ENCODE measurements at places on chromosomes 7 and 10.

DNA sequence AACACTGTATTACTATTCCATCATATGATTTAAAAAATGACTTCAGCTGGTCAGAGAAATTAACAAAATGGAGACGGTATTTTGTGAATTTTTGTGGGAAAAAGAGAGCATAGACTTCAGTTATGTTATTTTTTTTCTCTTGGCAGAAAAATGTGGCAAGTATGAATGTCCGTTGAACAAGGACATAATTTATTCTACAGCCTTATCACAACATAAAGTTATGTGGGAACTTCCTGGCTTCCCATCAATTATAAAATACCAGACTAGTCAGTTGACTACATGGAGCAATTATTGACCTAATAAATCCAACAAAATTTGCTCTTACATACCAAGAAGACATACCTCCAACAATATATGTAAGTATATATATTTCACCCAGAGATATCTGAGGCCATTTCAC lies 88.6 kb upstream of the PPP1R3A start:
- no peak for DNase-seq

DNA sequence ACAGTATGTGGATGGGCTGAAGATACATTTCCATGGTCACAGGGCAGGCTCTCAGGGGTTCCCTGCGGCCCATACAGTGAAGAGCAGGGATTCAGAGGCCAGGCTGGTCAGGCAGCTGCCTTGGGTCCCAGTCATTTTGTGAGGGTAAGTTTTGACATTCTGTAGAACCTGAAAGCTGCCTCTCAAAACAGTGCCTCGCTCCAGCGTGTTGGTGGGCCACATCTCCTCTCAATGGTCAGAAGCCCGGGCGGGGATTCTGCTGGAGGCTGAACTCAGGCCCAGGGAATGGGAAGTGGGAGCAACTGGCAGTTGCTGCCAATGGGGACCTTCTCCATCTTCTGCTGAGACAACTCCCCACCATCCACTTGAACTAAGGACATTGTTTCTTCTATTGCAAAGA lies 190.0 kb downstream of the PTPN20 start:
- no peak for DNase-seq

DNA sequence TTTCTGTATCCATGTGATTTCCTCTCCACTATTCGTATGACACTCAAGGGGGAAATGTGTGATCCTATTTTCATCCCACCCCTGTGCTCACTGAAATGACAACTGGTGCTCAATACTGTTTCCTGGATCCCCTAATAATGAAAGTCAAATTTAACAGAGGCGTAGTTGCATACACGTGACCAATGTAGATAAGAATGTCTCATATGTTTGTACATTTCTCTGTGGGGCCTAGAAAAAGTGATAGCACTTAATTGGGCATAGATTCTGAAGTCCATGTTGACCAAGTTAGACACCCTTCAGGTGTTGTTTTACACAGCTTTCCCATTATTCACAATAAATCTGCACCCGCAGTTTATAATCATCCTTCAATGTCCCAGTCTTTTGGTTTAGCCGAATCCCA lies 59.1 kb downstream of the JAZF1 start:
- peak; percentile 68 for DNase-seq

GRCh38 chr7:151060113-151060415 lies 675 bp downstream of the SLC4A2 start:
- no peak for DNase-seq

DNA sequence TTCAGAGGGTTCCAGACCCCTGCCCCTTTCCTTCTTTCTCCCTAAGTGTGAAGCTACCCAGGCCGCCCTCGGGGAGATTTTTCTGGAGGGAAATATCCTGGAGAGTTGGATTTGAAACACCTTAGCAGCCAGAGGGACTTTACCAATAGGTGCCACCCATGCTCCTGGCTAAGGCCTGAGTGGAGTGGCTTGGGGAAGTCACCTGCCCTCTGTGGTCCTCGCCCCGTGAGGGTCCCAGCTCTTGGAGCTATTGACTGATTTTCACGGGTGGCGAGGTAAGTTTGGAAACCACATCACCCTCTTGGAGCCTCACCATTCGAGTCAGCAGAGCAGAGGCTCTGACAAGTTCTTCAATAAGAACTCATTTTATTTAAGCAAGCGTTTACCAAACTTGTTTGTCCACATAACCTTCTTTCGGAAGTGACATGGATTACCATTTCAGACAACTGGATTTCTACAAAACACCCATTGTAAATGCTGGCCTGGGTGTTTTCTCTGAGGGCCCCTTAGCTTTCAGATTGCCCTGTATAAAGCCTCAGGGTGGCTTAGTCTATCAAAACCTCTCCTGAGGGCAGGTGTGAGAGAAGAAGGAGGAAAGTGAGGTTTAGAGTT lies 20.4 kb downstream of the AQP1 start:
- no peak for DNase-seq

DNA sequence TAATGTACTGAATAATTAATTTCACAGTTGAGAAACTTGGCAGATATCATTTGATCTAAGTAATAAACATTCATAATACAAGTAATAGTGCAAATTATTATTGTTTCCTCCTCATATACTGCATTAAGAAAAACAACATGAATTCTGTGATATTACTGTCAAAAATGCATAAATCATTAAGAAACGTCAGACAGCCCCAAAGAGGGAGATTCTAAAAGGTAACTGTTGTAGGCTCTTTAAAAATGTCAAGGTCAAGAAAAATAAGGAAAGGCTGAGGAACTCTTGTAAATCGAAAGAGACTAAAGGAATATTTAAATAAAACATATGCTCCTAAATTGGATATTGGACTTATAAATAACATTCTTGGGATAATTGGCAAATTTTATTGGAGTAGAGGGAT lies 67.9 kb downstream of the CABCOCO1 start:
- no peak for DNase-seq

DNA sequence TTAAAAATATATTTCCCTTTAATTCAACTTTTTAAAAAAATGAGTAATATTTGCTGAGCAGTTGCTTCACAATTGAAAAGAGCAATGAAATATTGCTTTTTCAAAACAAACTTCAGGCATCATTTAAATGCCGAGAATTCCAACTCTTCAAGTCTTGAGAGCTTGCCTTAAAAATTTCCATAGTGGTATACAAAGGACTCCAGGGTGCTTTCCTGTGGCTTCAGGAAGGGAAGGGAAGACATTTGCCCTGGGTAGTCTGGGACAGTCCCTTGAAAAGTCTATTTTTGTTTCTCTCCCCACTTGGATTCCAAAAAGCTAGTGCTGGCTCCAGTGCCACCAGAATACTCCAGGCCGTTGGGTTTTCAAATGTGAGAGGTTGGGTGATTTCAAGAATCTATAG lies 71.7 kb downstream of the HYCC1 start:
- no peak for DNase-seq

DNA sequence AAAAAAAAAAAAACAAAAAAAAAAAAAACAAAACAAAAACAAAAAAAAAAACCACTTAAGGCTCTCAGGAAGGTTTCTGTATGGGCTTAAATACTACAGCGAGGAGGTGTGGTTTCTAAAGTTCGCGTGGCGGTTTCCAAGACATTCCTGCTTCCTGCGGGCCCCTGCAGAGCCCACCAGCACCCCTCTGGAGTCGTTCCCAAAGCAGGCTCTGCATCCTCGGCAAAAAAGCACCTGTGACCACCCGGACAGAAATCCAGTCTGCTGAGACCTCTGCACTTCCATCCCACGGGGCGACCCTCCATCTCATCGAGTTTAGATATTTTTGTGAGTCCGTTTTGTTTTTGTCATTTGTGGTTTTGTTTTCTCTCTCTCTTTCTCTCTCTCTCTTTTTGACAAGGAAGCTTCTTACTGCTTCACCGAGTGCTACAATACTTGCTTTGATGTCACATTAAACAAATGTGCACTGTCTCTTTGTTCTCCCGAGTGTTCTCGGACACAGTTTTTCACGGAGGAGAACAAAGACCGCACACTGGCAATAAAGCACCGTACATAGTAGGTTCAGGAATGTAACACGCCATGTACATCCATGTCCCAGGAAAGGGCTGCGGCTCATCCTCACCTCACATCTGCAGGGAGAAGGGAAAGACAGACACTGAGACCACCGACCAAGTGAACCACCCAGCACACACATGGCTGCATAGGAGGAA lies 21.5 kb downstream of the PDGFA start:
- DNase-seq, result no peak

DNA sequence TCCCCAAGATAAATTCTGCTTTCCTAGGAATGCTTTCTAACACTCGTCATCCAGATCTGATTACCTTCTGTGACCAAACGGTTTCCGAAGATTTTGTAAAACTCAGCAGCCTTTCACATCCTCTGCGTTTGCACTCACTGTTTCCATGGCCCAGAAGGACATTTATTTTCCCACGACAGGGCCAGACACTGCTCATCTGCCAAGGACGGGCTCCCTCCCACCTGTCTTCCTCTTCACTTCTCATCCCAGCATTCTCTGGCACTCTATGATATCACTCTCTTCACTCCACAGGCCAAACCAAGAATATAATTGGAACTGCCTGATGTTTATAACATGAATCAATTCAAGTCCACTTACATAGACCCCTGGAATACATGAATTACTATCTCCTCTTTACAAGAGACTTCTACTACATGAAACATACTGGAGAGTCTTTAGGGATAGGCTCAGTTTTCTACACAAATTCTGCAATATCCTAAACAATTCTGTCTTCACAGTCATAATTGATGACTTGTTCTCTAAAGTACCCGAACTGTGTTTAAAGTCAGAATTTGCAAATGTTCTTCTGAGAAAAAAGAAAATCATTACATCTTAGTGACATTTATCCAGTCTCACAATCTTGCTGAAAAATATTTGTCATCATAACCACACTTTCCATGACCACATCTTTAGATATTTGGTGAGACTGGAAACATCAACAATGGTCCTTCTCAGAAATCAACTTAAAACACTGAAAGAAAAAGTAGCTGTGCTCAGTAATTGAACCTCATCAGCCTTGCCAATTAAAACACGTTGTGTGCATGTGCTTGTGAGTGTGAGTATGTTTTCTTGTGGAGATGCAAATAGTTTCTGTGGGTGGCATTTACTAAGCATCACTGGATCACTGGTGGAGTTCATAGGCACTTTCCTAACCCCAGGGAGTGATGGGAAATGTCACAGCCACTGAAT lies 79.5 kb upstream of the PRSS58 start:
- DNase-seq, result no peak

- DNase-seq, result no peak
Observed at GRCh38 chr7:151349507-151349853, 7.9 kb downstream of the NUB1 start.

GRCh38 chr10:80168679-80169380 lies 36.3 kb downstream of the PLAC9 start:
- DNase-seq, result no peak

DNA sequence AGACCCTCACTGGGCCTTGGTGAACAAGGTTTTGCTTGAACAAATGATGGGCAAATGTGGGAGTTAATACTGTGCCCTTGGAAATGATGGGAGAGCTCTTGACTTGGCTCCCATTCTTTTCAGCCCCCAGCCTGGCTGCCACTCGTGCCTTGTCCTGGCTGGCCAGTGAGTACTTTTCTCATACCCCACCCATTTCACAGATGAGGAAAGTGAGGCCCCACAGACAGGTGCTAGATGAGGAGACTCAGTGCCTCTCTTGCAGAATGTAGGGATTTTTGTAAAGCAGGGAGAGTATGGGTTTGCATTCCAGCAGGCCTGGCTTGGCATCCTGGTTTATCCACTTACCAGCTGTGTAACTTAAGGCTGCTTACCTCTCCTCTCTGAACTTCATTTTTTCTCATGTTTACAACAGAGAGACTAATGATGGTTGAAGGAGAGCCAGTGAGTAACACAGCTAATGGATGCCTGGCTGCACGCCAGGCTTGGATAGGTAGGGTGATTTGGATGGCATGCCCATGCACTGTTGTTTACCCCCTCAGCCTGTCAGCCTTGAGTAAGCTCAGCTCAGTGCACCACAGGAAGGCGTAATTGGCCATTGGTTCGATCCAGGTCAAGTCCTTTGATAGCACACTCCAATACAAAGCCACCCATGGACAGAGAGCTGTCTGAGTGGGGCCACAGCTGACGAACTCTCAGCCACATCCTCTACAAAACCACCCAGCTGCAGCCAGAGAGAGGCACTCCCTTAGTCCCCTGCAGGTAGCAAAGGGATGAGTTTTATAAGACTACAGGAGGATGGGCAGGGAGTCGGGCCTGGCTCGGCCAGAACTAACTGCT lies 436.8 kb downstream of the RPS24 start:
- DNase-seq, result no peak

DNA sequence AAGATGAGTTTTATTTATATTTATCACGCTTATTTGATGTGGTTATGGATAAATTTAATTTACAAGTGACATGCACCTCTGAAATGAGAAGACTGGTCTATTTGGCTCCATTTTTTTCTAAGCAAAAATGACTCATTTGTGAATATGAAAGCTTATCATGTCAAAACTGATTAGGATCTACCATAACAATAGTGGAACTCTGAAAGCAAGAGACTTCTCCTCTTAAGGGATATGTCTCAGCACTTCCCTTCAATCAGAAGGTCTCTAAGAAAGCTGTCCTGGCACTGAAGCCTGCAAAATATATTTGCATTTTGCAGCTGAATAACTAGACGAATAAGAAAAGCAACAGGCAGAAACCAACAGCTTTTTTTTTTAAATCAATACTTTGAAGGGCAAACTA lies 12.7 kb downstream of the FAS start:
- peak; percentile 52 for DNase-seq

GRCh38 chr10:87656431-87657072 lies 3.1 kb upstream of the PAPSS2 start:
- peak; percentile 84 for DNase-seq

GRCh38 chr7:45446195-45446944 lies 127.8 kb upstream of the ADCY1 start:
- DNase-seq, result no peak

- no peak for DNase-seq
Observed at GRCh38 chr7:123752534-123752933, 3.7 kb upstream of the WASL start.

All from hematopoietic multipotent progenitor cell treated with erythropoietin and hydrocortisone succinate and interleukin-3 and kit ligand, for 6 days (in vitro differentiated cells).